Right atrium auricular region (tissue), 2 donors: ENCODE measurements at places on chromosomes 7 and 10. TPM values are rescaled to one million over a fixed set of nuclear protein-coding genes. Genes with fewer than 3 reads are reported as not detected.

- no peaks in the 10 kb centered on the region for H3K4me1 ChIP-seq
- H3K27me3 ChIP-seq, result no peaks in the 10 kb centered on the region
- peaks cover 7% of the 10 kb centered on the region for H3K36me3 ChIP-seq
- H3K27ac ChIP-seq, result peak overlapping the region; percentile 36
- peak; percentile 83 for DNase-seq
- H3K4me3 ChIP-seq, result peak overlapping the region; percentile 15
Observed at GRCh38 chr7:5237286-5237685, 45.5 kb upstream of the SLC29A4 start.

GRCh38 chr7:103919272-103919868 lies 70.1 kb downstream of the RELN start:
- DNase-seq, result no peak
- H3K36me3 ChIP-seq, result no peaks in the 10 kb centered on the region
- no peaks in the 10 kb centered on the region for H3K4me1 ChIP-seq
- no peaks in the 10 kb centered on the region for H3K27me3 ChIP-seq

GRCh38 chr7:18960725-18961124 lies 156.7 kb downstream of the TWIST1 start:
- H3K4me3 ChIP-seq, result no peak overlapping the region
- no peak for DNase-seq
- H3K27ac ChIP-seq, result no peak overlapping the region
- no peaks in the 10 kb centered on the region for H3K4me1 ChIP-seq

GRCh38 chr7:158726277-158726807 lies 21.7 kb upstream of the NCAPG2 start:
- DNase-seq, result no peak
- no peak overlapping the region for H3K4me3 ChIP-seq
- no peak overlapping the region for H3K27ac ChIP-seq
- no peaks in the 10 kb centered on the region for H3K4me1 ChIP-seq

DNA sequence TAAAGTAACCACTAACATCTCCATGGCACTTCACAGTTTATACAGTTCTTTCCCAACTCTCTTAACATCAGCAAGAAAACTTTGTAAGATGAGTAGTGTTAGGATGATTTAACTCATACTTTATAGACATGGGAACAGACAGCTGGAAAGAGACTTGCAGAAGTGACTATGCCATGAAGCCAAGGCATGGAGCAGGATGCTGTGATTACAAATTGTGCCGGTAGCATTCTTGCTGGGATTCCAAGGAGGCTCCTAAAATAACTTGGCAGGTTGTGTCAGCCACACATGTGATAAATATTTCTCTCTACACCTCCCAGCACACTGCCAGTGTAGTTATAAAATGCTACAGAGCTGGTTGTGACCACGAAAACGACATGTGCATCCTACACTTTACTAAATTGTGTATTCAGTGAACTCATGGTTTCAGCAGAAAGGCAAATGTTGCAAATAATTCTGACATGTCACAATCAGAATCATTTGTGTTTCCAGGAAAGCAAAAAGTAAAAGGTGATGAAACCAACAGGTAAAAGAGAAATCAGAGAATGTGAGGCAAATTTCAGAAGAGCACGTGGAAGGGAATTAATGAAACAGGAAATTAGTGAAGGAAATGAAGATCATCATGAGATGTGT lies 5.6 kb upstream of the CYP3A4 start:
- H3K36me3 ChIP-seq, result no peaks in the 10 kb centered on the region
- no peaks in the 10 kb centered on the region for H3K4me1 ChIP-seq
- H3K27ac ChIP-seq, result no peak overlapping the region
- no peak overlapping the region for H3K4me3 ChIP-seq
- DNase-seq, result no peak

CPN1 gene
- not detected for total RNA-seq

GBX1 gene
- total RNA-seq, result not detected

DNA sequence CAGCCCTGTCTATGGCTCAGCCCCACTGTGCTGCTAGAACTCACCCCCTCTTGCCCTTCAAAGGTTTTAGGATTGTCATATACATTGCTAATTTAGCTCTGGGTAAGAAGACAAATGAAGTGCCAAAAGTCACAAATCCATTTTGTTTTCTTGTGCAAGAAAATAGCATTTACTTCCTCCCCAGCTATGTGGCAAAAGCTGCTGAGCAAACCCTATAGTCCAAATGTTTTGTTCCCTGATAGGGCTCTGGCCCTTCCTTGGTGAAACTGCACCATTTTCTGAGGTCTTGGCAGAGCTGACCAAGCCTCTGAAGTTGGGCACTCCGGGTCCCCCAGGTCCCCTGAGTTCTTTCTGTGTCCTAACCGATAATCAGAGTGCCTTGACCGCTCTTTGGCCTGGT lies 84.1 kb upstream of the GJD4 start:
- no peaks in the 10 kb centered on the region for H3K36me3 ChIP-seq
- no peak overlapping the region for H3K27ac ChIP-seq
- H3K4me3 ChIP-seq, result no peak overlapping the region
- DNase-seq, result no peak

- no peaks in the 10 kb centered on the region for H3K27me3 ChIP-seq
- peaks cover 23% of the 10 kb centered on the region for H3K4me1 ChIP-seq
- no peak overlapping the region for H3K4me3 ChIP-seq
- no peak overlapping the region for H3K27ac ChIP-seq
- DNase-seq, result no peak
- H3K36me3 ChIP-seq, result peaks cover 17% of the 10 kb centered on the region
Observed at GRCh38 chr7:26182706-26183105, 17.8 kb downstream of the HNRNPA2B1 start.

DNA sequence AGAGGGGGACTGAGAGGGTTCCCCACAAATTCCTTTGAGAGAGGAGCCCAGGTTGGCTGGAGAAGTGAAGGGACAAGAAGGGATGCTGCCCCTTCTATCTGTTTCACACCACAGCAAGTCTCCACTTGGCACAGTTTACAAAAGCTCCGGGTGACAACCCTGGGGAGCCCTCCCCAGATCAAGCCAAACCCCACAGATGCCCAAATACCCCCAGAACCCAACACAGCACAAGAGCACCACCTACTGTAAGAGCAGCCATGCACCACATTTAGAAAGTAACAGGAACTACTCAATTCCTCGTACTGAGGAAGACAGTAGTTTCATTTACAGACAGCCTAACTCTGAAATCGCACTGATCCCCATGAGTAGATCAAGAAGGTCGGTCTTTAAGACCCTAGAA lies 67.8 kb upstream of the ATP6V0A4 start:
- H3K27me3 ChIP-seq, result no peaks in the 10 kb centered on the region
- no peak overlapping the region for H3K4me3 ChIP-seq
- no peak overlapping the region for H3K27ac ChIP-seq

PRSS2 gene
- 0.51 TPM for total RNA-seq

GRCh38 chr7:13904007-13904406 lies 85.5 kb downstream of the ETV1 start:
- no peak for DNase-seq
- H3K36me3 ChIP-seq, result peaks cover 16% of the 10 kb centered on the region
- H3K27ac ChIP-seq, result no peak overlapping the region
- H3K27me3 ChIP-seq, result no peaks in the 10 kb centered on the region

- H3K4me1 ChIP-seq, result no peaks in the 10 kb centered on the region
- H3K27ac ChIP-seq, result no peak overlapping the region
- H3K36me3 ChIP-seq, result peaks cover 10% of the 10 kb centered on the region
- DNase-seq, result no peak
- no peaks in the 10 kb centered on the region for H3K27me3 ChIP-seq
- H3K4me3 ChIP-seq, result no peak overlapping the region
Observed at GRCh38 chr10:49502358-49502757, 36.6 kb downstream of the ERCC6 start.
